GM12891 (cell line): ENCODE measurements at places on chromosomes 1 and 21.

- no peak for DNase-seq
These were observed 73.4 kb upstream of the ZNF678 start for GRCh38 chr1:227490001-227490400.

GRCh38 chr1:150322310-150322709 lies 977 bp downstream of the PRPF3 start:
- no peak for DNase-seq

DNA sequence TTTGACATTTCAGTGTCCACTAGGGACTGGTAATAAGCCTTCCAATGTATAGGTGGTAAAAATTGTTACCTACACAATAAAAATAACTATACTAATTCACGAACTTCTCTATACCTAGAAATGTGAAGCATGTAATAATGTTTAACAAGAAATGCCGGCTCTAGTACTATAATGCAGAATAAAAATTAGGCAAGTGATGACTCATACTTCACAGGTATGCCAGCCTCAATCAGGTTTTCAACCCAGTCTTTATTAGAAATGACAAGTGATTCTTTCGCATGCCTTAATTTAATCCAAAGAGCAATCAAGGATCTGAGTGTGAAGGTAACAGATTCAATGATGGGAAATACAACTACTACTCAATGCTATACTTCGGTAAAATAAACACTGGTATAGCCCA lies 134.9 kb downstream of the RERE start:
- no peak for DNase-seq

DNA sequence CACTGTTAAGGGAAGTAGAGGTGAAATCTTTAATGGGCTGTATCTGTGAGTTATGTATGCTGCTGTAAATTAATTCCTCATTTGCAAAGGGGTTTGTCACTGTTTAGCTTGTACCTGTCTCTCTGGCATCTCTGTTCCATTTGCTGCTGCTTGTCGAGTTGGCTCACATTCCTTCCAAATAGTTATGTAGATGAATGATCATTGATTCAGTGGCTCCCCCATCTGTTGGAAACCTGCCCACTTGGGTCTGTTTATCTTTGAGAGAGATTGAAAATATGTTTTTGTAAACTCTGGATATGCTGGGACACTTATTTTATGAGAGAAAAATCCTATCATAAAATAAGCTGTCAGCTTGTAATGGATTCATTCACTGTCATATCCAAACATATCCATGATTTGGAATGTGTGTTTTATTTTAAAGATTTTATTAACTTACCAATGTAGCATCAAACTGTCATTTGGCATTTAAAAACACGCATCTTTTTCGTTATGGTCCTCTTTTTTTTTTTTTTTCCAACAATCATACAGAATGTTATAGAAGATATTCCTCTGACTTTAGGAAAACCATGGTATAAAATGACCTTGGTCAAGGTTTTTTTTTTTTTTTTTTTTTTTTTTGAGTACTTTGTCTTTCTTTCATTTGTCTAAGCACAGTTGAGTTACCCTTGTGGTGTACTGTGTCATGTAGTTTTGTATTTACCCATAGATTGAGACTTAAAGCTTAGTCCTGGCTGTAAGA lies 3.5 kb downstream of the RYR2 start:
- DNase-seq = no peak
